ENCODE measurements at places on chromosomes 6 and 20. TPM values are rescaled to one million over a fixed set of nuclear protein-coding genes. Genes with fewer than 3 reads are reported as not detected.

GRCh38 chr6:49328051-49328744 lies 134.9 kb downstream of the MMUT start:
- H3K36me3 ChIP-seq: no peaks in the 10 kb centered on the region
- DNase-seq: no peak
- no peak overlapping the region for H3K4me3 ChIP-seq
- H3K27ac ChIP-seq: no peak overlapping the region
- H3K4me1 ChIP-seq: no peaks in the 10 kb centered on the region

GRCh38 chr20:11159728-11160127 lies 485.9 kb upstream of the JAG1 start:
- H3K36me3 ChIP-seq: no peaks in the 10 kb centered on the region
- H3K27ac ChIP-seq: no peak overlapping the region
- H3K4me3 ChIP-seq: no peak overlapping the region
- H3K4me1 ChIP-seq: no peaks in the 10 kb centered on the region

DNA sequence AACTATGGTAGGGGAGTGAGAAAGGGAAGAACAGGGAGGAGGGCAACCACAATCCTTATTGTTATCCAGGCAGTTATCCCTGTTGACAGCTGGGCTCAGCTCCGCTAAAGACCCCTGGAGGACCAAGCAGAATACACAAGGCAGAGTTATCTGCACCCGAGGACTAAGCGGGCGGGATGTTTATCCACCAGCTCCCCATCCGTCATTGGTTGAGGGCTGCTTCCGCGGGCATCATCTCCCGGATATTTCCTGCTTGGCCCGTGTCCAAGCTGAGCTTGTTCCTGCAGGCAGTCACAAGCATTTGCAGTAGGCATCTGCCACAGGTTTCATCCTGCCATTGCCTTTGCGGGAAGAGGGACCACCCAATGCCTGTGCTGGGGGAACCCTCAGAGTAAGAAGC lies 102.1 kb downstream of the DLGAP4 start:
- H3K4me3 ChIP-seq: no peak overlapping the region
- peak; percentile 57 for DNase-seq
- no peak overlapping the region for H3K27ac ChIP-seq
- no peaks in the 10 kb centered on the region for H3K36me3 ChIP-seq
- peaks cover 6% of the 10 kb centered on the region for H3K4me1 ChIP-seq

DNA sequence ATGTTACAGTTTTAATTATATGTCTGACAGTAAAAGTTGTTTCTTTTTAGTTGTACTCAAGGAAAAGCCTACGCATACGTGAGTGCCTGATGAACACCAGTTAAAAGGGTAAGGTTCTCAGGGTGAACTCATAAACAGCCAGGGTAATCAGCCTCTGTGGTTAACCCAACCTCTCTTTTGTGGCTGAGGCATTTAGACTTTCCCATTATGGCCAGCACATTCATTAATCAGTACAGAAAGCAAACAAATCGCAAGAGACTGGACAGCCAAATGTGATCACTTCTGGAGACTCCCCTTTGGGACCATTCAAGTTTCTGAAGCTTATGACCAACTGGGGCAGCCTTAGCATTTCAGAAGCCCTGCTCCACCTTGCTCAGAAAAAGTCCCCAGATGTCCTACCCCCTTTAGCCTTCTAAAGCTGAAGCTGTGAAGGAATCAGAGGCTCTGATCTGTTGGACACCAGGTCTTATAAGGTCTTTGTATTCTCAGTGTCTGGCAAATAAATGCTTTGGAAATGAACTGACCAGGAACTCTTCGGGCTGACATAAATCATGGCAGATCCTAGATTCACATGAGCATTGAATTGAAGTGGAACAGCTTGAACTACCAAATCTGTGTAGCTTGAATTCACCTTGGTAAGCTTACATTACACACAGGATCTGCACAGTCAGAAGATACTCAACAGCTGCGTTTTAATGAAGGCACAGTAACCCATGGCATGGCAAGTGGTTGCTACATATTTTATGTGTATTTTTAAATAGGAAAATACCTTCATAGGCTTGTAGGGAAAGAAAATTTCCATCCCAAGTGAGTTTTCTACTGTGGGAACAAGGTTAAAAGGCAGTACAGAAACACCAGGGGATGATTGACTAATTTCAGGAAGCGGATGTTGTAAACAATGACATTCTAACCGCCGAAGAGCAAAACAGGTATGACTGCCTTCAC lies 18.7 kb downstream of the IL20RA start:
- no peak for DNase-seq
- H3K36me3 ChIP-seq: no peaks in the 10 kb centered on the region
- H3K27ac ChIP-seq: no peak overlapping the region
- H3K27me3 ChIP-seq: no peaks in the 10 kb centered on the region

DNA sequence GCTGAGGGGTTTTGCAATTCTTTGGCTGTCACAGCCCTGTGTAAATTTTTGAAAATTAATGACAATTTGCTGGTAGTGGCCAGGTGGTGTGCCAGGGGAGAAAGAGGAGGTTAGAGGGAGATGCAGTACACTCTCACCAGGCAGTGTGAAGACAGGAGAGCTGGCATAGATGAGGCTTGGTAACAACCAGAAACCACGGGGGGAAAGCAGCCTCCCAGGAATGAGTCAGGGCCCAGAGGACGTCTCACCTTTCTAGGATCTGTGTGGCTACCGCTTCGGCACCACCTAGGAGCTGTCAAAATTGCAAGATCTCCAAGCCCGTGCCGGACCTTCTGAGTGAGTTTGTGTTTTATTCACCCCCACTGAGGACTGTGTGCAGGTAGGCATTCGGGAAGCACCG lies 171.4 kb downstream of the PACRG start:
- no peaks in the 10 kb centered on the region for H3K4me1 ChIP-seq
- no peaks in the 10 kb centered on the region for H3K27me3 ChIP-seq
- H3K27ac ChIP-seq: no peak overlapping the region
- H3K4me3 ChIP-seq: no peak overlapping the region
- peak; percentile 56 for DNase-seq

- H3K27me3 ChIP-seq: no peaks in the 10 kb centered on the region
- peak overlapping the region; percentile 84 for H3K4me3 ChIP-seq
- no peak overlapping the region for H3K27ac ChIP-seq
These were observed 65.2 kb downstream of the GTF2H5 start for GRCh38 chr6:158233214-158233795.

DNA sequence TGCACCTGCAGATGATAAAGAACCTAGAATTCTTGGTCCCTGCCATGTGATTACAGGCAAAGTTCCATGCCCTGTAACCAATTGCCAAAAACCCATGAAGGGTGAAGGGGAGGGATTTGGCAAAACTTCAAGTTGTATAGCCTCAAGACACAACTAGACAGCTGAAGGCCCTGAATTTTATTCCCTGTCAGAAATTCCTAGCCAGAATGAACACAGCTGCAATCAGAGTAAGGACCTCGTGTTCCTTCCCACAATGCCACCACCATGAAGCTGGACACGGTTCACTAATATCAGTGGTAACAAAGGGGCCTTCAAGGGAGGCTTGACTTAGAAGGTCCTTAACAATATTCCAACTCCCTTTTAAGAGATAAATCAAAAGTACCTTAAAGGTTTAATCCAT lies 22.5 kb upstream of the IRAK1BP1 start:
- H3K4me1 ChIP-seq: no peaks in the 10 kb centered on the region
- H3K27ac ChIP-seq: no peak overlapping the region

GRCh38 chr6:12331951-12332749 lies 42.0 kb downstream of the EDN1 start:
- no peaks in the 10 kb centered on the region for H3K36me3 ChIP-seq
- no peak overlapping the region for H3K27ac ChIP-seq
- peaks cover 22% of the 10 kb centered on the region for H3K27me3 ChIP-seq
- peaks cover 15% of the 10 kb centered on the region for H3K4me1 ChIP-seq
- peak; percentile 64 for DNase-seq
- H3K4me3 ChIP-seq: no peak overlapping the region

GRCh38 chr6:137372532-137372931 lies 121.7 kb downstream of the OLIG3 start:
- no peak for DNase-seq
- no peaks in the 10 kb centered on the region for H3K4me1 ChIP-seq
- H3K27ac ChIP-seq: no peak overlapping the region
- no peaks in the 10 kb centered on the region for H3K36me3 ChIP-seq
- no peaks in the 10 kb centered on the region for H3K27me3 ChIP-seq

- no peaks in the 10 kb centered on the region for H3K4me1 ChIP-seq
- no peak overlapping the region for H3K27ac ChIP-seq
- no peaks in the 10 kb centered on the region for H3K36me3 ChIP-seq
- H3K27me3 ChIP-seq: peaks cover 10% of the 10 kb centered on the region
- DNase-seq: no peak
These were observed 208.8 kb upstream of the GMDS start for GRCh38 chr6:2454180-2454579.

DNA sequence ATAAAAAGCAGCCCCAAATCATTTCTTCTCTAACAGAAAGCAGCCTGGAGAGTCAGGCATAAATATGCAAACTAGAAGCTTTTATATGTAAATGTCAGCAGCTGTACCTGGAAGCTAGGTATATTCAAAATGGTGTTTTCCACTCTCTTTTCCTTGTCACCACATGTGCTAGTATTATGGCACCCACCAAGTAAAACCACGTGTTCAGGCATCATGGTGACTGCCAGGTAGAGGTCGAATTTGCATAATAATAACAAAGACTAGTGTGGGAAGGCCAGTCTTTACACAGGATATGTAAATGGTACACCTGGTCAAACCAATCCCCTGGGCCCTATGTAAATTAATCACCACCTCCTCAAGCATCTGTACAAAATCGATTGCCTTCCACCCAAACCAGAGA lies 124.0 kb downstream of the MMUT start:
- H3K36me3 ChIP-seq: no peaks in the 10 kb centered on the region
- H3K4me3 ChIP-seq: no peak overlapping the region
- no peak for DNase-seq
- no peak overlapping the region for H3K27ac ChIP-seq
- H3K27me3 ChIP-seq: no peaks in the 10 kb centered on the region
- H3K4me1 ChIP-seq: no peaks in the 10 kb centered on the region

DNA sequence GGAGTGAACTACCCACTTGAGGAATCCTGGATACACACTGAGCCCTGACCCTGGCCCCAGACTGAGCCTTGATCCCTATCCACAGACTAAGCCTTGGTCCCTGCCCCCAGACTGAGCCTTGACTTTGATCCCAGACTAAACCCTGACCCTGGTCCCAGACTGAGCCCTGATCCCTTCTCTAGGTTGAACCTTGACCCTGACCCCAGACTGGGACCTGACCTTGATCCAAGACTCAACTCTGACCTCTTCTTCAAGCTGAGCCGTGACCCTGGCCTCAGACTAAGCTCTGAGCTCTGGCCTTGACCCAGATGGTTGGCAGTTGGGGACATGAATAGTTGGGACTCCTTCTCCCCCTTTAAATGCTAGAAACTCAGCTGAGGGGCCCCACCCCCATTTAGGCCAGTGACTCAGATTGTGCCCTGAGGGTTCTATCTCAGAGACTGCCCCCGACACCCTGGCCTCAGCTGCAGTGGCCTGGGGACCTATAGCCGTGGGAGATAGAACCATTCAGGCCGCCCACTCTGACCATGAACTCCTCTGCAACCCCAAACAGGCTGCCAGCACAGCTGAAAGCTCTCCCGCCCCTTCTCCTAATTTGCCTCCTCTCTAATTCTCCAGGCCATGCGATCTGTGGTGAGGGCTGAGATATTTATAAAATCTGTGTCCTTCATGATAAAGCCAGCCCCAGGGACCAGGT lies 84.7 kb downstream of the DLGAP4 start:
- H3K27ac ChIP-seq: peak overlapping the region; percentile 44
- no peaks in the 10 kb centered on the region for H3K4me1 ChIP-seq
- H3K4me3 ChIP-seq: no peak overlapping the region
- no peaks in the 10 kb centered on the region for H3K27me3 ChIP-seq
- no peaks in the 10 kb centered on the region for H3K36me3 ChIP-seq

GRCh38 chr20:53402233-53403005 lies 191.2 kb downstream of the ZNF217 start:
- H3K27ac ChIP-seq: no peak overlapping the region
- no peaks in the 10 kb centered on the region for H3K27me3 ChIP-seq
- H3K4me3 ChIP-seq: no peak overlapping the region
- no peak for DNase-seq
- no peaks in the 10 kb centered on the region for H3K4me1 ChIP-seq

GRCh38 chr20:16005915-16006493 lies 567.2 kb downstream of the KIF16B start:
- no peaks in the 10 kb centered on the region for H3K36me3 ChIP-seq
- no peaks in the 10 kb centered on the region for H3K27me3 ChIP-seq
- H3K27ac ChIP-seq: no peak overlapping the region
- peaks cover 4% of the 10 kb centered on the region for H3K4me1 ChIP-seq

DNA sequence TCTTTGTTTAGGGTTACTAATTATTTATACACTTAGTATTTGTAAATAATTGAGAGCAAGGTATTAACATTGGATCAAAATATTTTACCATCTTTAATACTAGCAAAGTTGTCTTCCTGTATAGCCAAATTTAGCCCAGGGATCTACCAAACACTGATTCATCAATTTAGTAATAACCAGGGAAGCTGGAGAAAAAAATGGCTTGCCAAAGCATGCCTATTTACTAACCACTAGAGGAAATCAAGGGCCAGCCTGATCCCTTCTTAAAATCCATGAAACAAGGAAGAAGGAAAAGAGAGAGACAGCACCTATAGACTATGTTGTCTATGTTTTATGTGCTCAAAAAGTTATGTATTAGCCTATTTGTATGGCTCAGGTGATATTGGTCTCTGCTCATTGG lies 450.3 kb upstream of the GJE1 start:
- DNase-seq: no peak
- no peaks in the 10 kb centered on the region for H3K4me1 ChIP-seq
- no peak overlapping the region for H3K4me3 ChIP-seq
- no peaks in the 10 kb centered on the region for H3K36me3 ChIP-seq
- no peak overlapping the region for H3K27ac ChIP-seq
- no peaks in the 10 kb centered on the region for H3K27me3 ChIP-seq

DNA sequence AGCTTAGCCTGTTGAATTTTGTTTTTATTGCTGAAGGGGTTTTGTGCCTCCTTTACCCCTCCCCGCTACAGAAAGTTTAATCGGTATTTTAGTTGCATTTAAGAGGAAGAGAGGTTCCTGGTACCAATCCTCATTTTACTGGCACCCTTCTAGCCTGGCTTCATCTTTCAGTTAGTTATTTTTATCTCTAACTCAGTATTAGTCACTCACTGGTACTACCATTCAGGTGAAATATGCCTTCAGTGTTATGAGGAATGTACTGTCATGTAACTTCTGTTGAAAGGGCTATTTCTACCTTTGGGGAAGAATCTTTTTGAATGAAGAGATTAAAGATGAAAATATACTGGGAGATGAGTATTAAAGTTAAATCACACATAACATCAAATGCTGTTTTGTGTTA lies 211.8 kb downstream of the CDKAL1 start:
- no peak for DNase-seq
- H3K27me3 ChIP-seq: no peaks in the 10 kb centered on the region
- H3K4me3 ChIP-seq: no peak overlapping the region
- no peaks in the 10 kb centered on the region for H3K4me1 ChIP-seq

CST5 gene
- total RNA-seq: not detected

NKAIN4 gene
- total RNA-seq: not detected

SAPCD1 gene
- 9.5 TPM for total RNA-seq

DYNLRB1 gene
- 217 TPM for total RNA-seq

RALGAPB gene
- total RNA-seq: 38.3 TPM

SYNGAP1 gene
- 94.2 TPM for total RNA-seq
